ENCODE measurements at places on chromosomes 16 and 17.
A peak's percentile ranks its signal among the peaks of the same experiment; 100 is the strongest.

GRCh38 chr17:61648587-61648986, 57.6 kb upstream of the NACA2 start:
- no peak for DNase-seq

GRCh38 chr17:29749045-29749825, 126.5 kb upstream of the CORO6 start:
- no peak for DNase-seq

GRCh38 chr17:77646046-77646430, 312.5 kb upstream of the TNRC6C start:
- no peak for DNase-seq

DNA sequence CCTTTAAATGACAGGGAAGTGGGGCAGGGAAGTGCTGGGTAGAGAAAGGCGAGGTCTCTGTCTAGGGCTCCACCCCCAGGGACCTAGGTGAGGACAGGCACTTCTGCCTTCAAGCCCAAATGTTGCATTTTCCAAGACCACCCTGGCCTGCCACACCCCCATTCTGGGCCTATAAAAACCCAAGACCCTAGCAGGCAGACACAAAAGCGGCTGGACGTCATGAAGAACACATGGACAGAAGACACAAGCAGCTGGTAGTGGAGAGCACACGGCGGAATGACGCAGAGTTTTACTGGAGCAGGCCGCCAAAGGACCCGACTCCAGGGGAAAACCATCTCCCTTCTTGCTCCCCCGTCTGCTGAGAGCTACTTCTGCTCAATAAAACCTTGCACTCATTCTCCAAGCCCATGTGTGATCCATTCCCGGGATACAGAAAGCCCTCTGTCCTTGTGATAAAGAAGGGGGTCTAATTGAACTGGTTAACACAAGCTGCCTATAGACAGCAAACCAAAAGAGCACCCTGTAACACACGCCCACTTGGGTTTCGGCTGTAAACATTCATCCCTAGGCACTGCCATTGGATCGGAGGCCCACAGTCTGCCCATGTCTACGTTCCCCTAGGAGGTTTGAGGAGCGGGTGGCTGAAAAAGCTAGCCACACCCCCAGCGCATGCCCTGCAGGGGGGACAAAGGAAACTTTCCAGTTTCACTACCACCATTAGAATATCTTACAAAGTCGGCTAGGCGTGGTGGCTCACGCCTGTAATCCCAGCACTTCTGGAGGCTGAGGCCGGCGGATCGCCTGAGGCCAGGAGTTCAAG, 622.2 kb upstream of the SALL1 start:
- DNase-seq = no peak

DNA sequence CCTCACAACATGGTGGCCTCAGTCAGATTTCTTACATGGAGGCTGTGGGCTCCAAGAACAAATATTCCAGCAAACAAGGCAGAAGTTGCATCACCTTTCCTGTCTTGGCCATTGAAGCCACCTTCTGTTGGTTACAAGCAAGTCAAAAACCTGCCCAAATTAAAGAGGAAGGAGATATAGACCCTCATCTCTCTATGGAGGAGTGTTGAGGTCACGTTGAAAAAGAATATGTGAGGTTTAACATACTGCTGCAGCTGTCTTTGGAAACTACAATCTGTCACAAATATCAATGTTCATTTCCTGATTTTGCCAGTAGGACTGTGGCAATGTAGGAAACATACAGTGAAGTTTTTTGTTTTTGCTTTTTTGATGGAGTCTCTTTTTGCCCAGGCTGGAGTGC, 211.4 kb downstream of the COPRS start:
- no peak for DNase-seq

DNA sequence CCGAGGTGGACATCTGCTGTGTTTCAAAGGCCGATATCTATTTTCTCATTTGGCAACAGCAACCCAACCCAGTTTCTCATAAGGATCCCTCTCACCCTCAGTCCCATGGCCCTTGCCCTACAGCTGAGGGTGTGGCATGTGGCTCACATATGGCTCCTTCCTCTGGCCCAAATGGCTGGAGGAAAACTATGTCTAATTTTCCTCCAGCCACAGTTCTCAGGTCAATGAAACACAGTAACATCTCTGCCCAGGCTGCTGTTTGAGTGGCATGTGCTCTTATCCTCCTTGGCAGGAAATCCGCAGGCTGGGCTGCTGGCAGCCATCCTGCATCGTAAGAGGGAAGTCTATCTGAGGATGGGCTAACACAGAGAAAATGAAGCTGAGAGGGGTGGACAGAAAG, 24.1 kb downstream of the SERPINF1 start:
- DNase-seq = no peak

GRCh38 chr16:54431041-54431996, 144.7 kb upstream of the IRX3 start:
- no peak for DNase-seq

- no peak for DNase-seq
Measured at GRCh38 chr17:39972271-39972670, 8.3 kb upstream of the PSMD3 start.

GRCh38 chr17:70905796-70906195, 736.5 kb downstream of the KCNJ2 start:
- no peak for DNase-seq

- no peak for DNase-seq
Measured at GRCh38 chr17:1232786-1233185, 37.5 kb upstream of the BHLHA9 start.

GRCh38 chr17:70172923-70173322, 3.6 kb downstream of the KCNJ2 start:
- DNase-seq = no peak

DNA sequence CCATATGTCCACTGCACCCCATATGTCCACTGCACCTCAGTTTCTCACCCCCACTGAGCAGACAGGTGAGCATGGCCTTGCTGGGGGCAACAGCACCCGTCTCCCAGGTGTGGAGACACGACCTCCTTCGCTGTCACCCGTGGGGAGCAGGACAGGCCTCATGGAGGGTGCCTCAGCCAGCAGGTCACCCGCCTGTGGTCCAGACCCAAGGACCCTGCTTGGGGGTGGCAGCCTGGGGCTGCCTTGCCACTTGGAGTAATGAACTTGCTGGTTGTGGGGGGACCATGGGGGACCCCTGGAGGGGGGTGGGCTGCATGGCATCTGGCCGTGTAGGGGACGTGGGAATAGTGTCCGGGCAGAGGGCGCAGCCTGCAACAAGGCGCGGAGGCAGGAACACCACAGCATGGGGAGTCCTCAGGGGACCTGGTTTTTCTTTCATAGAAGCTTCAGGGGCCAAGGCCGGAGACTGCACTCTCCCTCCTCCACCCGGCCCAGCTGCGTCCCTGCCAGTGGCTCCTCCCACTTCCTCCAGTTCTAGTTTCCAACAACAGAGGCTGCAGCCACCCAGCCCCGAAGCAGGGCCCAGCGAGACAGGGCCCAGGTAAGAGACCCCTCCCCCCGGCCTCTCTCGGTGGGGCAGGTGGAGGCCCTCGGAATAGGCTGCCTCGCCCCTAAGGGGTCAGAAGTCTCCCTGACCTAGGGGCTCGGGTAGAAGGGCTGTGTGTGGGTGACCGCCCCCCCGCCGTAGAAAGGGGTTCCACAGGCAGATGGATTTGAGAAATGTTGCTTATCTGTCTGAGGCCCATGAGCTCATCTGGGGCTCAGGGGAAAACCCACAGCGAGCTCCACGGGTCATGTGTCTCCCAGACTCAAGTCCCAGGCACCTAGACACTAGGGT, at the start of gene NHLRC4:
TSS of gene NHLRC4 (plus strand) at position 531 of the 898 bp plus-strand sequence. CDS start 1,043 bp downstream, outside the sequence.
- DNase-seq = peak; percentile 87

DNA sequence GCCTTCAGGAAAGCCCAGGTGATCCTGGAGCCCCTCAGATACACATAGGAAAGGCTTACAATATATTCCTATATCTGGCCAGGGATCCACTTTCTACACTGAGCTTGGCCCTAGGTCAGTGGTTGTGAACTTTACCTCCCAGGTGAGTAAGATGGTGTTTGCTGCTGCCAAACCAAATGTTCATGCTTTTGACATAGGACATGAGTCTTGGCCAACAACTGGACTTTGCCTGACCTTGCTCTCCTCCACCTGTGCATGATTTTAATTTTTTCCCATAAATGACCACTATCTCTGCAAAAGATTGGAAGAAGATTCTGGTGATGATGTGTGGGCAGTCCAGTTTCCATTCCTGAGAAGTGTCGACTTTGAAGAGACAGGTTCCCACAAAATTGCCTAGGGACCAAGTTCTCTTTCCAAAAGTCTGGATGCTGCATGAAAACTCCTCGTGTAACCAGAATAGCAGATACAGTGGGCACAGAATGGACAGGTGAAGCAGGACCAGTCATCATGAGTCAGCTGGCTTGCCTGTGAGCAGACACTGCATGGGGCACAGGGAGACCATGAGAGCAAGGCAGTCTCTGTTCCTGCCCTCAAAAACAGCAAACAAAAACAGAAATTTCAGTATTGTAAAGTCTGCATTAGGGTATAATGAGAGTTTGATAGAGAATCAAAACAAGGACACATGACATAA, 226.4 kb upstream of the MON1B start:
- DNase-seq = no peak

- DNase-seq = no peak
Measured at GRCh38 chr16:11114366-11115164, 141.4 kb downstream of the SOCS1 start.

DNA sequence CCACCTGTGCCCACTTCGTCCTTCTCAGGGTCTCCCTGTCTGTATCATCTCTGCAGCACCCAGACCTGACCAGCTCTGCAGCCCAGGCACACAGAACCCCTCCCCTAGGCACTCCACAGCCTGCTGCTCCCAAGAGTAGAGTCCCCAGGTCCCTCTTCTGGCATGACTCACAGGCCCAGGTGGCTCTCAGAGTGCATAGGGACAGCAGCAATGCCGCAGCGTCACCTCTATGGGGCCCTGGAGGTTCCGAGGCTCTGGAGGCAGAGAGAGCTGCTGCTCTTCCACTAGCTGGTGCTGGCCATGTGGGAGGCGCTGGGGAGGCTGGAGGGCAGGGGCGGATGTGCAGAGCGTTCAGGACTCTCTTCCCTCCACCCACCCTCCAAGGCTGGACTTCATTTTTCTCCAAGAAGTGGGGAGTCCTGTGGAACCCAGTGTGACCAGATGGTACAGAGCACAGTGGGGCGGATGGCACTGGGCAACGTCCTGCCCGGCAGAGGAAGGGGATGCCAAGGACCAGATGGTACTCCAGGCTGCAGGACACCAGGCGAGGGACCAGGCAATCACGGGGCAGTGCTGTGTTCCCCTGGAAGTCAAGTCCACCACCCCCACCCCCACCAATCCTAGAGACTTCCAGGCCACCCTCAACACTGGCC, 151.7 kb downstream of the RBFOX3 start:
- no peak for DNase-seq

GRCh38 chr16:47311738-47312505, 148.9 kb downstream of the ITFG1 start:
- DNase-seq = no peak

GRCh38 chr17:76924345-76925342, 56.4 kb downstream of the MGAT5B start:
- DNase-seq = no peak

DNA sequence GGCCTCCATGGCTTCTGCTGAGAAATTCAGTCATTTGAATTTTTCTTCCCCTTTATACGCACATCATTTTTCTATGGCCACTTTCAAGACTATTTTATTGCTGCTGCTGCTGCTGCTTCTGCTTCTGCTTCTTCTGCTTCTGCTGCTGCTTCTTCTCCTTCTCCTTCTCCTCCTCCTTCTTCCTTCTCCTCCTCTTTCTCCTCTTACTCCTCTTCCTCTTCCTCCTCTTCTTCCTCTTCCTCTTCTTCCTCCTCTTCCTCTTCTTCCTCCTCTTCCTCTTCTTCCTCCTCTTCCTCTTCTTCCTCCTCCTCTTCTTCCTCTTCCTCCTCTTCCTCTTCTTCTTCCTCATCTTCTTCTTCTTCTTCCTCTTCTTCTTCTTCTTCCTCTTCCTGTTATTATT, 22.4 kb downstream of the CPD start:
- no peak for DNase-seq

GRCh38 chr17:72984145-72984925, 108.2 kb downstream of the SLC39A11 start:
- DNase-seq = no peak

GRCh38 chr16:30040221-30040620, 9.2 kb upstream of the TLCD3B start:
- DNase-seq = no peak

DNA sequence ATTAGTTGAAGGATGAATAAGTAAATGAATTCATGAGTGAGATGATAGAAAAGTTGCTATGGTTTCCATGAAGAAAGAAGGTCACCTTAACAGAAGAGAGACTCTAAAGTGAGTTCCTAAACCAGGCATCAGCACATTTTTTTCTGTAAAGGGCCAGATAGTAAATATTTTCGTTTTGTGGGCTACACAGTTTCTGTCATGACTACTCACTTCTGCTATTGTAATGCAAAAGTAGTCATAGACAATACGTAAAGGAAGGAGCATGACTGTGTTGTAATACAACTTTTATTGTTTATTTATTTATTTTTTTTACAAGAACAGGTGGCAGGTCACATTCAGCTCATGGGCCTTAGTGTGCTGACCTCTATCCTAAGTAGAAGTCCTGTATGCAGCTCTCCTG, 426.1 kb upstream of the DYNLRB2 start:
- DNase-seq = peak; percentile 25

DNA sequence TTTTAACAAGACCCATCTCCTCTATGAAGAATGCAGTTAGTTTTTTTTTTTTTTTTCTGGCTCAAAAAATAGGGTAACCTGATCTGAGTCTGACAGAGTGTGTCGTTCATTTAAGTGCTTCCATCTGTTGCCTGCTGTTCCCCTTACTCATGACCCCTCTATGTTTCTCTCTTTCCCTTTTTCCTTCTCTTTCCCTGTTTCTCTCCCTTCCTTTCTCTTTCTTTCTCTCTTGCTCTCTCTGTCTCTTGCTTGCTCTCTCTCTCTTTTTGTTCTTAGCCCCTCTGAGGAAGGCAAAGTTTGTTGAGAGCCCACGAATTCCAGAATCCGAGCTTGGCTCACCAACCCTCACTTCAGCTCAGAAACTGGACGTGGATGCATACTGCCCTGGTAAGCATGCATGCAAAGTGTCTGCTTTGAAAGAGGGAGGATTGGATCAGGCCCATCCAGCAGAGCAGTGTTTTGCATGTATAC, 185.0 kb downstream of the TANC2 start:
- no peak for DNase-seq

GRCh38 chr16:48629531-48629930, 19.6 kb upstream of the N4BP1 start:
- no peak for DNase-seq

- peak; percentile 14 for DNase-seq
Measured at GRCh38 chr16:56424791-56425438, 430 bp downstream of the AMFR start.

- peak; percentile 77 for DNase-seq
Measured at GRCh38 chr17:27245230-27245696, 48.7 kb upstream of the WSB1 start.
